Mesothelial cell of epicardium (in vitro differentiated cells): ENCODE measurements at places on chromosomes 6 and 20.

GRCh38 chr6:46135176-46135575 is 5.4 kb downstream of the ENPP4 start:
- DNase-seq, result no peak

GRCh38 chr6:116390581-116390980 is 19.8 kb downstream of the DSE start:
- DNase-seq, result no peak

DNA sequence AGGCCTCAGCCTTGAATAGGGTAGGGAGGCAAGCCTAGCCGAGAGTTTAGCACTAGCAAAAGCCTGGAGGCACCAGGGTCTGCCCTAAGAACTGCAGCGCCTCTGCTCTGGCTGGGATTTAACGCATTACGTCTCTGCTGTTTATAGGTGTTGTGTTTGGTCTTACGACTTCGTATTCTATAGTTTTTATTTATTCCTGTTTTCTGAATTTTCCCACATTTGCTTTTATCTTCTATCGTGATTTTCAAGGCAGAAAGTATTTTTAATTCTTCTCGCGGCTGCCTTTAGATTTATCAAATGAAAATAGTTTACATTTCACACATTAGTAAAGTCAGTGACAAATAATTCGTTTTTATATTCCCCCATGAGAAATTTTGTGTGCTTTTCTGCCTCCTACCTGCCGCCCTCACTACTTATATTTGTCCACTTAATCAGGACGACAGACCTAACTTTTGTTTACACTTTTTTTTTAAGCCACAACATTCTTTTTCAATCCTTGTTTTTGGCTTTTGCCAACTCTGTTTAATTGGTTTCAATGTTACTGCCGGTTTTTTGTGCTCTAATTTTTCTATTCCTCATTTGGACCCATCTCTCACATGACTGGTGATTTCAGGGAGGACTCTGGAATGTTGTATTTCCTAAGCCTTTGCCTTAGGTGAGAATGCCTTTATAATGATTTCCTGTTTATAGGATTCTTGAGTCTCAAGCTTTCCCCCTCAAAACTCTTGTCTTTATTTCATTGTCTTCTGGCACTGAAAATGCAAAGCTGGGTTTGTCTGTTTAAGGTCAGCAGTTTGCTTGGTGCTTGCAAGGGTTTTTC is 1.3 kb upstream of the LZTS3 start:
- no peak for DNase-seq

GRCh38 chr6:99318566-99318965 is 30.9 kb downstream of the FAXC start:
- DNase-seq, result no peak

DNA sequence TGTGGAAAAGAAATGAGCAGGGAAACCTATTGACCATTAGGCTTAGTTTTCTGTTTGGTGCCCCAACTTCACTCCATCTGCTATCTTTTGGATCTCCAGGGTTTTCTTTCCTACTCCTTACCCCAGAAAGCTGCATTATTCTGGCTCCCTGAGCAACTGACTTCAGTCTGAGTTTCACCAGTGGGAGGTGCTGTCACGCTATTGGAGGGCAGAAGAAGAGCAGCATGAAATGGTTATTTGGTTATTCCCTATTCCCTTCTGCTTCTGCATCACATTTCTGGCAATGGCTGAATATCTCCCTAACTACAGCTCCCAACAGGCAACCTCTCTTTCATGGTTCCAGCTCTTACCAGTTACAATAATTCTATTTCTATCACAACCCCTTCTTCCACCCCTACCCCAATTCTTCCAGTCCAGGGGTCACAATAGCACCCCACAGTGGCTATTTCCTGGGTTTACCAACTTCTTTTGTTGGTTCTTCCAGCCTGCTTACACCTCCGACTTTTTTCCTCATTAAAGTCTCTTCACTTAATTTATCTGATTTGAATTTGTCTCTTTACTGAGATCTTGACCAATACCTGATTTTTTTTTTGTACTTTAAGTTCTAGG is 311.5 kb downstream of the PLCB1 start:
- no peak for DNase-seq

- DNase-seq, result no peak
Measured at GRCh38 chr6:31129130-31129529, 8.9 kb upstream of the CDSN start.

DNA sequence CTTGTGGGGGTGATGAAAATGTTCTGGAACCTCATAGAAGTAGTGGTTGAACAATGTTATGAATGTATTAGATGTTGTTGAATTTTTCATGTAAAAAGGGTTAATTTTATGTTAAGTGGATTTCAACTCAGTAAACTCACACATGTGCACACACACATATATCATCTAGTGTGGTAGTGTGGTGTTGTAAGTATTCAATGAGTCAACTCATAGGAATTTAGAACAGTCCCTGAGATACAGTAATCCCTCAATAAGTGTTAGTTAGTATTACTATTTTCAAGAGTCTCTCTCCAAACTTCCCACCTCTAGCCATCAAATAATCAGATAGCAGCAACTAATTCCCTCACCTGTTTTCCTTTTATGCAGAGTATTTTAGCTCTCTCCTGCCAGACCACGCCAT is 563.1 kb upstream of the JARID2 start:
- DNase-seq, result no peak

DNA sequence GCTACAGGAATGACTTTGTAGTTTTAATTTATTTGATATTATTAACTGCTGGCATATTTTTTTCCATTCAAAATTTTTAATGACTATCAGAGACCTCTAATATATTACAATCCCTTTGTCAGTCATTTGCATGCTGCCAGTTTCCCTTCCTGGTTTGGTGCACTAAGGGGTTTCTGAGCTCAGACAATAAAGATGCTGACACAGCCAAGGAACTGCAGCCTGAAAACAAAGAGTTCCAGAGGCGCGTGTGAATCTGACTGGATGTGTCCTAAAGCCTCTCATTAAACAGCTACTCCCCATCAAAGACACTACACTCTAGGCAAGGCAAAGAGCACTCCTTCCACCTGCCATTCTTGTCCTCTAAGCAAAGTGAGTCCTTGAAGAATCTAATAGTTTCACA is 116.8 kb upstream of the DST start:
- no peak for DNase-seq

DNA sequence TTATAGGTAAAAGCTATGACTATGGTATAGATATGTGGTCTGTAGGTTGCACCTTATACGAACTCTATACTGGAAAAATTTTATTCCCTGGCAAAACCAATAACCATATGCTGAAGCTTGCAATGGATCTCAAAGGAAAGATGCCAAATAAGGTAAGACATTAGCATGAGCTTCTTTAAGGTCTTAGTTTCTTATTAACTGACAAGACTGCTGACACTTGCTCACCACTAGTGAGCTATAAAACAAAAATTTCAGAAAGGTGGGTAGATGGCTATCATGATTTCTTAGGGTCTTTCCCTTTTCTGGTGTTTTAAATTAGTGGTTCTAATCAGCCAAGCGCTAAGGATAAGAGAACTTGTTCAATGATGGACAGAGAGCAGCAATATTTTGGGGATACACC is 21.9 kb downstream of the FAM217A start:
- DNase-seq, result no peak

DNA sequence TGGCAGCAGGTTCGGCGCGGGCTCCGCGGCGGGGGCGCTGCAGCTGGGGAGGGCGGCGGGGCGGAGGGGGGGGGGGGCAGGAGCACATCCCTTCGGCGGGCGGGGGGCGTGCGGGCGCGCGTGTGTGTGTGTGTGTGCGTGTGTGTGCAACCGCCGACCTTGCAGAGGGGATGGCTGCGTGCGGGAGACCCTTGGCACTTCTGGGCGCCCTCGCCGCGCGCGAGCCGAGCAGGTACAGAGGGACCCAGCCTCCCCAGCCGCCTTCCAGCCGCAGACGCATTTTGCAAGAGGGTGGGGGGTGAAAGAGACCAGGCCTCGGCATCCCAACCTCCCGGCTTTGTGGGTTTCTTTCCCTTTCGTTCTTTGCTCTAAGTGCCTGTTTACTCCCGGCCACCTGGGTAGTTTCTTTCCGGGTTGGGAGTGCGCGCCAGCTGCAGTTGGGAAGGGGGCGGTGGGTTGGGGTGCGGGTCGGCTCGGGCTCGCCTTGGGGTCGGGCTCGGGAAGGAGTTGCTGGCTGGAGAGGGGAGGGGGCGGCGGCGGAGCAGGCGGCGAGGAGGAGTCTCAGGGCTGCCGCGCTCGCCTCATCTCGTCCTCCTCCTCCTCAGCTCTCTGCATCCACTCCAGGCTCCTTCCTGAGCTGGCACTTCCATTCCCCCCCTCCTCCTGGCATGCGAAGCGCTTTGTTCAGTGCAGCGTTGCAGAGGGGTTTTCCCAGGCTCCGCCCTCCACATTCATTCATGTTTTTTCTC is 620 bp downstream of the HIVEP1 start:
- peak; percentile 79 for DNase-seq

DNA sequence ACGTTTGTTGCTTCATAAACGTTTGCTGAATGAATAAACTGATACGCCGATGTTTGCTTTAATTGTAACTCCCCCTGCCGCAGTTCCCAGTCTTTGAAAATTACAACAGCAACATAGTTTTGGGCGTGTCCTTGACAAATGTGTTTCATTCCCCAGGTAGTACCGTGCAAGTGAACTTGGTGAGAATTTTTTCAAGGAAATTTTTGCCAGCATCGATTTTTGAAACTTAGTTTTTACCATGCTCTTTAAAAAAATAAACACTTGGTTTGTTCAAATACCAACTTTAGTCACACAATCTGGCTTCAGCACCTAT is 60.1 kb downstream of the FAM217A start:
- no peak for DNase-seq

GRCh38 chr6:170004585-170005210 is 253.3 kb downstream of the ERMARD start:
- DNase-seq, result no peak

DNA sequence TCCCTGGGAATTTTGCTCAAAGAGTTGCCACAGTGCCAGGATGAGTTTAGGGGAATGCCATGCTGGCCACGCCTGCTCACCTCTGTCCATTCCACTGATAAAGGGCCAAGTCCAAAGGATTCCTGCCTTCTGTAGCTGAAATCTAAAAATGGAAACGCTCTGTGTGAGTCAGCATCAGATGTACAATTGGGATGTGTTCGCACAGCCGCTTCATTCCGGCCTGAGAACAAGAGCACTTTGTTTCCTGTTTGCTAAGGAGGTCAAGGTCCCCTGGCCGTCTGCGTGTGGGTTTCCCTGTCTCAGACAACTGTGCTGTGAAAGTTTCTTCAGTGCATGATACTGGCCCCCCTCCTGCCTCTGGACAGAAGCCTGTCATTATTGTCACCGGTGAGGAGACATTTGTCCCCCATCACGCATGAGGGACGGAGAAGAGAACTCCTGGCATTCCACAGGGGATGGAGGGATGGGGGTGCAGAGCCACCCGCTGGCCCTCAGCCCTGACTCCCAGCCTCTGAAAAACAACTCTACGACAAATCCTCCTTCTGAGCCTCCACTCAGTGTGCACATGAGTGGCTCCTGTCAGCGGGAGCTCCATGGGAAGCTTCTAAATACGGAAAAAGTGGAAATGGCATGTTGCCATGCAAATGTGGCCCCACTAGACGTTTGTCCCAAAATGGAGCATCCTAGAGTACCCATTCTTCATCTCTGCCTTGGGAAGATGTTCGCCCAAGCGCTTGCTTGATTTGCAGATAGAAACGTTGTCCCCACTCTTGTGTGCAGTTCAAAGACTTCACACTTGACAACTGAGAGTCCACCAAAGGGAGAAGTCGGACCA is 143.5 kb upstream of the AFDN start:
- no peak for DNase-seq

DNA sequence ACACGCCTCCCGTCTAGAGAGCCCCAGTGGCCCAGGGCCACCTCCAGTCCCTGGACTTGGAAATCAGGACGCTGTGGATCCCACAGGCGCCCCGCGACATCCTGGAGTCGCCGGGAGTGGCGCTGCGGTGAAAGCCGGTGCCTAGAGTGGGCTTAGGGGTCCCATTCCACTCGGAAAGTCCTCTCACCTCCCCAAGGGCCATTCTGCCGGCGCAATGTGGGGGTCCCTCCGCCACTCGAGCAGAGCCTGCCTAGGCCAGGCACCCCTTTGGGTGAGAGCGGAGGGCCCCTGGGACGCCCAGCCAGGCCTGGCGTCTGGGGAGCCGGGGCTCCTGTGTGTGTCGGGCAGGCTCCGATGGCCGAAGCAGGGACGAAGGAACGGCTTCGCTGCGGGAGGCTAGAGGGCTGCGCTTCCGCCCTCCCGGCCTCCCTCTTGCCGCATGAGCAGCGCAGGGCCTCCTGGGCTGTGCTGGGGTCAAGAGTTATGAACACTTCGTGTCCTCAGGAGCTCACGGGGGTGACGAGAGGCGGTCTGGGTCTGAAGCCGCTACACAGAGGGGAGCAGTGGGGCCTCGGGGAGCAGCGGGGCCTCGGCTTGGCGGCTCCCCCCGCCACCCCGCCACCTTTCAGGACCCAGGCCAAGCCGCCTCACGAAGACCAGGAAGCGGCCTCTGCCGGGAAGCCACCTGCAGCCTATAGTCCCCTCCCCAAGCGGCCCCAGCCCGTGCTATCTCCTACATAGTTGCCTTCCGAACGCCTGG is 13.6 kb downstream of the POU3F2 start:
- DNase-seq, result no peak

DNA sequence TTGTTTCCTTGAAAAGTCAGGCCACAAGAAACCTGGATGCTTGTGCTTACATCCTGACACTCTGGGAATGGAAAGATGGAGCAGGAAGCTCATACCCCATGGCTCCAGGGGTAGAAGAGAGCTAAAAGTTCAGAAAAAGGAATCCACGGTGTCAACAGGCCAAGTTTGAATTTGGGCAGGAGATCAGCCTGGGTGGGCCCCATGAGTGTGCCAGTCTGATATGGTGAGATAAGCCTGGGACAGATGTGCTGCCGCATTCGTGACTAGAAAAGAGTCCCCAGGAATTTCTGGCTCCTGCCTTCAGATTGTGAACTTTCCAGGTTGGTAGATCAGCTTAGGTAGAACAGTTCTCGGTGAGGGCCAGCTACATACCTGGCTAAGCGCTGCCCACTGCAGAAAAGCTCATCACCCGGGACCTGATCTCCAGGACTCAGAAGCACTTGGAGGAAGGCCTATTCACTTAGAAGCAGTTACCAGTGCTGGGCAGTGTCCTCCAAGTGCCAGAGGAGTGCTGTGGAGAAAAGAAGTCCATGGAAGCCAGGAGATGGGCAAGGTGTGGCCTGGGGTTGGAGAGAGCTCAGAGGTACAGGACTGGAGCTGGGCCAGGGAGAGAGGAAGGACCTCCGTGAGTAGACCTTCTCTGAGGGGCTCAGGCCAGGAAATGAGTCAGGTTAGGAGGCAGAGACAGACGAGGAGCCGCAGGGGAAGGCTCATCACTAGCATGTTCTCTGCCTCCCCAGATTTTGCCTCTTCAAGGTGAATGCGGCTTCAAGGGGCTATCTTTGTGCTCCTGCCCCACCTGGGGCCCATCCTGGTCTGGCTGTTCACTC is at the start of gene TSPO2:
TSS of gene TSPO2 (plus strand) at position 242 of the 830 bp plus-strand sequence. CDS start at position 761, 519 bp downstream.
- no peak for DNase-seq

DNA sequence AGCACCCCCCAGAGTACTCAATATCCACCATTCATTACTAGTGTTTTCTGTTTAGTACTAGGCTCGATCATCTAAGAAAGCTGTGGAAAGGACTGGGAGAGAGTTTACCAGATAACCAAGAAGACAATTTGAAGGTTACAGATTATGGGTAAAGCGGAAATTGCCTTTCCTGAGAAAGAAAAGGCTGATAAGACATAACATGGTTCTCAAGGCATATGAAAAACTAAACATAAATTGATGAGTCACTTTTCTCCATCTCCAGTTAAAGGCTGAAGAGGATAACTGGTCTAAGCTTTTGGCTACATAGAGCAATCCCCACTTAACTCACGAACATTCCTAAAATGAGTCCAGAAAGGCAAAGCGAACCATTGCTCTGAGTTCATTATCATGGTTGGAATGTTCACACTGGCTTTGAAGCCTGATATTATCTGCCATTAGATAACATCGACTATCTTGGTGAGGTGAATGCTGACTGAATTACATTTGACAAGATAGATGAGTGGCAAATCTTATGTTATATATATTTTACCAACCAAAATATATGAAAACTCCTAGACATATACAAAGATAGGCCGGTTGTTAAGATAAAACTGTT is 65.8 kb downstream of the BTBD9 start:
- no peak for DNase-seq
